Trophoblast cell (in vitro differentiated cells and primary cell): ENCODE measurements at places on chromosomes 7 and 10.

DNA sequence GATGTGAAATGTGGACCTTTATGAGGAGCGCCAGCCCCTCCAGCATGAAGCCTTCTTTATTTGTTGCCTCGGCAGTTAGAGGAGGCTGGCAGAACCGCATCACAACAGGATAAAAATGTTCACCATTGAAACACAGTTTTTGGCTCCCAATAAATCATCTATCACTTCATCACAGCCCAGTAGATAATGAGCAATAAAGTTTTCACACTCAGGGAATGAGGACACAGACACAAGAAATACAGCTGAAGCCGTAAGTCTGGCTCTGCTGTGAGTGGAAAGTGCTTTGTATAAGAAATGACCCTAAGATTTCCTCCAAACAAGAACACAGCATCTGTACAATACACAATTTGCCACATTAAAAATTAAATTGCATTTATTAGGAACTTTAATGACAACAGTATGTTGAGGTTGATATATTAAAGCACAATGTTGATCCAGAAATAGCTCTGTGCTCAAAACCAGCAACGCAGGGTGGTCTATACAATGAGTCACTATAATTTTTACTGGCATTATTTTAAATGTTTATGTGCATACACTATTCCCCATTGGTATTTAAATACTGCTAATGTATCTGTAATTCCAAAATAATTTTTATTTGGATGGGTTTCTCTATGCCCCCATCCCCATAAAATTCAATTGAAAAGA is 301.8 kb upstream of the MGMT start:
- no peak overlapping the region for H3K4me3 ChIP-seq
- DNase-seq: no peak
- no peaks in the 10 kb centered on the region for H3K27me3 ChIP-seq
- H3K4me1 ChIP-seq: peaks cover 4% of the 10 kb centered on the region
- no peaks in the 10 kb centered on the region for H3K36me3 ChIP-seq
- no peak overlapping the region for H3K27ac ChIP-seq

GRCh38 chr7:38574086-38574485 is 57.1 kb downstream of the AMPH start:
- H3K27me3 ChIP-seq: no peaks in the 10 kb centered on the region
- H3K27ac ChIP-seq: no peak overlapping the region
- no peaks in the 10 kb centered on the region for H3K36me3 ChIP-seq
- DNase-seq: no peak
- H3K4me3 ChIP-seq: no peak overlapping the region

GRCh38 chr10:125084614-125085257 is 75.6 kb downstream of the CTBP2 start:
- H3K27me3 ChIP-seq: no peaks in the 10 kb centered on the region
- peaks cover 28% of the 10 kb centered on the region for H3K36me3 ChIP-seq
- DNase-seq: no peak
- no peak overlapping the region for H3K27ac ChIP-seq
- H3K4me1 ChIP-seq: peaks cover 8% of the 10 kb centered on the region

- peak overlapping the region; percentile 31 for H3K27ac ChIP-seq
- no peaks in the 10 kb centered on the region for H3K36me3 ChIP-seq
- H3K4me1 ChIP-seq: peaks cover 13% of the 10 kb centered on the region
- peak; percentile 83 for DNase-seq
- no peaks in the 10 kb centered on the region for H3K27me3 ChIP-seq
Measured at GRCh38 chr7:24965831-24966708, 13.9 kb downstream of the OSBPL3 start.

DNA sequence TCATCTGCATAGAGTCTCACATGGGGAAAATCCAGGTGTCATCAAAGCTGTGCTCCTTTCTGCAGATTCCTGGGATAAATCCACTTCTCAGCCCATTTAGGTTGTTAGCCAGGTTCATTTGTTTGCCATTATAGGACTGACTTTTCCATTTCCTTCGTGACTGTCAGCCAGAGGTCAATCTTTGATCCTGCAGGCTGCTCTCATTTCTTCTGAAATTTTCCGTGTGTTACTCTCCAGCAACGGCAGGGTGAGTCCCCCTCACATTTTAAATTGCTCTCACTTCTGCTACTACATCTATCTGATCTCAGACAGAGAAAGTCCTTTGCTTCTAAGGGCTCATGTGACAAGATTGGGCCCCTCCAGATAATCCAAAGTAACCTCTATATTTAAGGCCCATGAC is 150.7 kb upstream of the BET1 start:
- no peaks in the 10 kb centered on the region for H3K4me1 ChIP-seq
- H3K27ac ChIP-seq: no peak overlapping the region
- no peak overlapping the region for H3K4me3 ChIP-seq
- H3K36me3 ChIP-seq: no peaks in the 10 kb centered on the region
- no peak for DNase-seq

DNA sequence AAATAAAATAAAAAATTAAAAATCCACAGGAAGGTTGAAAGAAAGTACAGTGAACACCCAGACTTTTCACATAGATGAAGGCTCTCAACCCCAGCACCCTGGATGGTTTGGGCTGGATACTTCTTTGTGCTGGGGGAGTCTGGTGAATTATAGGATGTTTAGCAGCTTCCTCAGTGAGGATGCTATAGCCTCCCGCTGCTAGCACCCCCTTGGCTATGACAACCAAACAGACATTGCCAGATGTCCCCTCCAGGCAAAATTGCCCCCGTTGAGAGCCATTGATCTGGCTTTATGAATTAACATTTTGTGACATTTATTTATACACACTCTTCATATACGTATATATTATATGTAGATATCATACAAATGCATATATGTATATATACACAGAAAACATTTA is 21.6 kb downstream of the SMKR1 start:
- DNase-seq: no peak
- H3K4me3 ChIP-seq: no peak overlapping the region
- no peaks in the 10 kb centered on the region for H3K36me3 ChIP-seq

GRCh38 chr7:150435390-150436073 is 14.9 kb upstream of the GIMAP8 start:
- H3K27me3 ChIP-seq: no peaks in the 10 kb centered on the region
- no peaks in the 10 kb centered on the region for H3K36me3 ChIP-seq
- no peak overlapping the region for H3K4me3 ChIP-seq
- H3K27ac ChIP-seq: no peak overlapping the region

DNA sequence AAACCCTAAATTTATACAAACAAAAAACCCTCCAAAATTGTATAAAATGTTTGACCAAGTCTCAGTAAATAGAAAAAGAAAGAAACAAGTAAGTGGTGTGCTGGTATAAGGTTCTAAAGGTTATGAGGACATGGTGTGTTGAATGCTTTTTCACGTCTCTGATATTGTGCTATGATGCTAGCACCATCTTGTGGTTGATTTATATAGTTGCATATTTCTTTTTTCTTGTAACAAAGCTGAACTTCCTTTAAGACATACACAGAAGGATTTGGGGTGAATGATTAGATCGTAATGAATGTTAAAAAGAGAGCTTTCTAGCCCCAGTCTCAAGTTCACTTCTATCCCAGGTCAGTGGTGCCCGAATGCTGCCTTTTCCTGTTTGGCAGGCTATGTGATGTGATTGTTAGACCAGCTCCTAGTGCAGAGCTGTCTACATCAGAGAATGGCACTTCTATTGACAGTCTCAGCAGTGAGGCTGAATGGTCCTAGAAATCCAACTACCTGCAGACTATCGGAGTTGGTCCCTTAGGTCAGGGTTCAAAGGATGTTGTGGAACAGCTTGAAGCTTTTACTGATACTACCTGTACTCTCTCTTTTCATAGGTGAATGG is 25.0 kb downstream of the VTI1A start:
- H3K27ac ChIP-seq: no peak overlapping the region
- no peaks in the 10 kb centered on the region for H3K36me3 ChIP-seq

- no peak overlapping the region for H3K4me3 ChIP-seq
- H3K4me1 ChIP-seq: no peaks in the 10 kb centered on the region
- DNase-seq: no peak
- no peaks in the 10 kb centered on the region for H3K27me3 ChIP-seq
Measured at GRCh38 chr7:28774261-28774988, 183.7 kb downstream of the TRIL start.

GRCh38 chr10:99484626-99485581 is 47.8 kb upstream of the NKX2-3 start:
- H3K36me3 ChIP-seq: no peaks in the 10 kb centered on the region
- H3K4me1 ChIP-seq: no peaks in the 10 kb centered on the region
- peak; percentile 34 for DNase-seq
- H3K27me3 ChIP-seq: peaks cover 4% of the 10 kb centered on the region
- no peak overlapping the region for H3K27ac ChIP-seq

GRCh38 chr7:754531-755412 is 27.7 kb upstream of the PRKAR1B start:
- no peaks in the 10 kb centered on the region for H3K4me1 ChIP-seq
- peaks cover 41% of the 10 kb centered on the region for H3K36me3 ChIP-seq
- DNase-seq: no peak
- H3K27ac ChIP-seq: no peak overlapping the region
- H3K27me3 ChIP-seq: no peaks in the 10 kb centered on the region
- H3K4me3 ChIP-seq: no peak overlapping the region

DNA sequence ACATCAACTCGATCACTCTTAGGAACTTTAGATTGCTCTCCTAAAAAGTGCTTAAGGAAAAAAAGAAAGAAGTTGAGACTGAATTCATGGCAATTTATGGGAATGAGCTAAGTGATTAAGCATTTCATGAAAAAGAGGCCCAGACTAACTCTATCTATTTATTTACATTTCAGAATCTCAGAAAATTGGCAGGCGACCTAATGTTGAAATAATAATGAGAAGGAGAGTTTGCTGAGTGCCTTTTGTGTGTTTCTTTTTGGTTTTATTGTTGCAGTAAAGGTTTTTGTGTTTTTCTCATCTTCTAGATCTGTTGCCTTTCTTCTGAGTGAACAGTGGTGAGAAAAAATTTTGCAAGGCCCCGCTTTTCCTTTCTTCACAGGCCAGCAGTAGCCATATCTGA is 3.8 kb downstream of the GRK5 start:
- H3K4me3 ChIP-seq: no peak overlapping the region
- H3K4me1 ChIP-seq: peaks cover 8% of the 10 kb centered on the region
- DNase-seq: no peak
- no peaks in the 10 kb centered on the region for H3K27me3 ChIP-seq

DNA sequence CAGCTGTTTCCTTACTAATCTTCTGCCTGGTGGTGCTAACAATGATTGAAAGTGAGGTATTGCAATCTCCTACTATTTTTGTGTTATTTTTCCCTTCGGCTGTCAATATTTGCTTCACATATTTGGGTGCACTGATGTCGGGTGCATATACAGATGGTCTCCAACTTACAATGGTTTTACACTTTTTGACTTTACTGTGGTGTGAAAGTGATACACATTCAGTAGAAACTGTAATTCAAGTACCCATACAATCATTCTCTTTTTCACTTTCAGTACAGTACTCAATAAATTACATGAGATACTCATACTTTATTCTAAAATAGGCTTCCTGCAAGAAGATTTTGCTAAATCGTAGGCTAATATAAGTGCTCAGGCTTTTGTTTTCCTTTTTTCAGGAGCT is 73.2 kb downstream of the RNF216 start:
- H3K27me3 ChIP-seq: no peaks in the 10 kb centered on the region
- H3K36me3 ChIP-seq: peaks cover 26% of the 10 kb centered on the region
- H3K27ac ChIP-seq: no peak overlapping the region

DNA sequence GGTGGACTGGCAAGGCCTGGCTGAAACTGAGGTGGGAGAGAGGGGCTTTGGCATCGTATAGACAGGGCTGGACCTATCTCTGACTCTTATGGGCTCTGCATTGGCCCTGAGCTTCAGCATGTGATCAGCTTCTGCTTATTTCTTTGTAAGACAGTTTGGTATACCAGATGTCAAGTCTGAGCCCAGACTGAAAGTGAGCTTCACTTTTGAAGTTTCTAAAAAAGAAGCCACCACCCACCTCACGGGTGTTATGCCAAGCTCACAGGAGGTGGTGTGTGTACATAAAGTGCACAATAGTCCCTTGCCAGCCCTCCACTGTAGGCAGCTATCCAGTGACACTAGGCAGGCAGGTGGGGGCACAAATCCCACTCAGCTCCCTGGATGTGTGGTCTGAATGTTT is 68.7 kb upstream of the SEPHS1 start:
- DNase-seq: no peak
- no peaks in the 10 kb centered on the region for H3K36me3 ChIP-seq
- no peaks in the 10 kb centered on the region for H3K27me3 ChIP-seq
- H3K27ac ChIP-seq: no peak overlapping the region
- H3K4me3 ChIP-seq: no peak overlapping the region
- no peaks in the 10 kb centered on the region for H3K4me1 ChIP-seq

DNA sequence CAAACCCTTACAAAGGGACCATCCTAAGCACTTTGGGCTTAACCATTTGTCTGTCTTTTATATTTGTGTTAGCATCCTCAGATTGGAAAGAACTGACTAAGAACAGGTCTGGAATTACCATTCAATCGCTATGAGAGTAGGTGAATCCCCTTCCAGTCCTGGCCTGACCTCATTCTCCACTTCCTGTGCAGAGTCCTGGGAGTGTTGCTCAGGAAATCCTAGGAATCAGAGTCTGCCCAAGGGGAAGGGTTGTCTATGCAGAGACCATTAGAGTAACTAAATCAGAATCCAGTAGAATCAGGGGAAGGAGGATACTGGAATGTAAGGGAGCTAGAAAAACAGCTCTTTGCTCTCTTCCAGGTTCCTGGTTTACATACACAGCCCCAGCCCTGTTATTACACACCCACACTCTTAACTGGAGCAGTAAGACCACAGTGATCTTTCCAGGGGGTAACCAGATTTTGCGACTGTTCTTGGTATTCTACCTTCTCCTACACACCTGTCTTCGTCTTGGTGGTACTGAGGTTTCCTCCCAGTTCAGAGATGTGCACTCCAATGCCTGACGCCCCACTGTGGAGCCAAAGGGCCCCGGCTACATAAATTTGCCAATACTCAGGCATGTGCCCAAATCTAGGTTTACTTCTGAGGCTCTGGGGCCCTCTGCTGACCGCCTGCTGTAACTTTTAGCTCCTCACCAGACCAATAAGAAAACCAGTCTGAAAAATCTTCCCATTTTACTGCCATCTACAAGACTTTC is 103.7 kb downstream of the RNF216 start:
- peaks cover 3% of the 10 kb centered on the region for H3K36me3 ChIP-seq
- peaks cover 11% of the 10 kb centered on the region for H3K4me1 ChIP-seq
- DNase-seq: peak; percentile 70
- peak overlapping the region; percentile 53 for H3K27ac ChIP-seq
- no peak overlapping the region for H3K4me3 ChIP-seq

DNA sequence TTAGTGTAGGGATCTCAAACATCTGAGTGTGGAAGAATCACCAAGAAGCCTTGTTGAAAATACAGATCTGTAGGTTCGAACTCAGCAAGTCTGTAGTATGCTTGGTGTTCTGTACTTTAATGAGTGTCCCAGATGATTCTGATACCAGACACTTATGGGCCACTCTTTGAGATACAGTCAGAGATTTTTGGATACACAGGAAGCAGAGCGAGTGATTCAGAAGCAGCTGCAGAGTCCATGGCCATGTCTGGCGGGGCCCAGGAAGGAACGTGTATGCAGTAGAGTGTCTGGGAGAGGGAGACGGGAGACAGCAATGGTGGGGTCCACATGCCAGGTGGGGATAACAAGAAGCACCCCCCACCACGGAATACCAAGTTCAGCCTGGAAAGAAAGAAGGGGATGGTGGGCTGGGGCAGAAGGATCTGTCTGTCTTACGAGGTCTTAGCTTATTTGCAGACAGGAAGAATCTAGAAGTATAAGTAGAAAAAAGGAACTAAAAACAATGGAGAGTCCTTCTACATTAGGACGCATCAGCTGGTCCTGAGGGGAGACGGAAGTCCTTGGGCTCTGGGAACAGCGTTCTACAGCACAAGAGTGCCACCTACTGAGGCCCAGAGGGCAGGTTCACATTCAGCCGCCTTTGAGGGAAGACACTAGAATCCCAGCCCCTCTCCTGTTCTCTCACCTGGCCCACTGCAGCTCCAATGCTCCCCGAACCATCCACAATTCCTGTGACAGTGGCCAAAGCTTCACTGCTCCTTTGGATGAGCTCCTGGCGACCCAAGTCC is 55.4 kb downstream of the SLC37A3 start:
- peak; percentile 44 for DNase-seq
- H3K27ac ChIP-seq: no peak overlapping the region
- H3K27me3 ChIP-seq: no peaks in the 10 kb centered on the region
- peaks cover 32% of the 10 kb centered on the region for H3K36me3 ChIP-seq
